ENCODE measurements at places on chromosomes 11 and 22.
A peak's percentile ranks its signal among the peaks of the same experiment; 100 is the strongest.

GRCh38 chr22:37021710-37022482 lies 2.4 kb downstream of the MPST start:
- DNase-seq: peak; percentile 24

- no peak for DNase-seq
Measured at GRCh38 chr11:74846770-74847169, 98.1 kb downstream of the RNF169 start.

GRCh38 chr11:20160425-20161229 lies at the start of gene DBX1:
Gene DBX1 (minus strand): TSS chr11:20160475. CDS start chr11:20160324, 151 bp downstream.
- no peak for DNase-seq

DNA sequence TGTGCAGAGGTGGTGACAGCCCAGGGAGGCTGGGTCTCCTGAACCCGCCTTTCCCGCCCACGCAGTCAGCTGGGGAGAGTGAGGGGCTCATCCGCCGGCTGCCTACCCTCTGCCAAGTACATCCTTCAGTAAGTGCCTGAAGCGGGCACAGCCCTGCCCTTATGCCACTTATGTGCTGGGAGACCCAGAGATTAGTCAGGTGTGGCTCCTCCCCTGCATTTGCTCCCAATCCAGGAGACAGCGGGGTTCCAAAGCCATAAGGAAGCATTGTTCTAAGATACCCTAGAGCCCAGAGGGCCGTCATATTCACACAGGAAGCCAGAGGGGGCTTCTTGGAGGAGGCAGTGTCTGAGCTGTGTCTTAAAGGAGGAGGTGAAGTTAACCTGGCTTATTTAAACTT lies 5.8 kb upstream of the PPP6R3 start:
- no peak for DNase-seq

DNA sequence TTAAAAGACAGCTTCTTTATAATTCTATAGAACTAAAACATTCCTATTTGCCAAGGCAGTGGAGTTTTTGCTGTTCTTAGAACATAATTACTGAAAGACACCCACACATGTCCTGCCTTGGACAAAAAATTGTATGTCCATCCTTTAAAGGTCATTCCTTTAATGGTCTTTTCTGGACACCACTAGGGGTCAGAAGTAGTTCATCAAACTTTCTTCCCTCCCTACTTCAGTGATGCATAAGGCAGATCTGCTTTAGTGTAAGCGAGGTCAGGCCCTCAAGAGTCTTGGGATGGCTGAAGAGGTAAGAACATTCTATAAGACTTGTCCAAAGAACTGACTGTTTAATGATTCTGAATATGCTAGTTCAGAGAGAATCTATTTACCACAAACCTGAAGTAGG lies 4.3 kb upstream of the OR51V1 start:
- no peak for DNase-seq

- DNase-seq: no peak
Measured at GRCh38 chr11:3338569-3339339, 40.2 kb downstream of the ZNF195 start.

GRCh38 chr11:2089536-2090165 lies 49.5 kb downstream of the IGF2 start:
- no peak for DNase-seq
